ENCODE measurements at places on chromosomes 16 and 17.

GRCh38 chr16:83929811-83930555, 23.1 kb upstream of the OSGIN1 start:
- no peak for DNase-seq

GRCh38 chr17:1634841-1635650, 6.4 kb upstream of the SLC43A2 start:
- DNase-seq = no peak

DNA sequence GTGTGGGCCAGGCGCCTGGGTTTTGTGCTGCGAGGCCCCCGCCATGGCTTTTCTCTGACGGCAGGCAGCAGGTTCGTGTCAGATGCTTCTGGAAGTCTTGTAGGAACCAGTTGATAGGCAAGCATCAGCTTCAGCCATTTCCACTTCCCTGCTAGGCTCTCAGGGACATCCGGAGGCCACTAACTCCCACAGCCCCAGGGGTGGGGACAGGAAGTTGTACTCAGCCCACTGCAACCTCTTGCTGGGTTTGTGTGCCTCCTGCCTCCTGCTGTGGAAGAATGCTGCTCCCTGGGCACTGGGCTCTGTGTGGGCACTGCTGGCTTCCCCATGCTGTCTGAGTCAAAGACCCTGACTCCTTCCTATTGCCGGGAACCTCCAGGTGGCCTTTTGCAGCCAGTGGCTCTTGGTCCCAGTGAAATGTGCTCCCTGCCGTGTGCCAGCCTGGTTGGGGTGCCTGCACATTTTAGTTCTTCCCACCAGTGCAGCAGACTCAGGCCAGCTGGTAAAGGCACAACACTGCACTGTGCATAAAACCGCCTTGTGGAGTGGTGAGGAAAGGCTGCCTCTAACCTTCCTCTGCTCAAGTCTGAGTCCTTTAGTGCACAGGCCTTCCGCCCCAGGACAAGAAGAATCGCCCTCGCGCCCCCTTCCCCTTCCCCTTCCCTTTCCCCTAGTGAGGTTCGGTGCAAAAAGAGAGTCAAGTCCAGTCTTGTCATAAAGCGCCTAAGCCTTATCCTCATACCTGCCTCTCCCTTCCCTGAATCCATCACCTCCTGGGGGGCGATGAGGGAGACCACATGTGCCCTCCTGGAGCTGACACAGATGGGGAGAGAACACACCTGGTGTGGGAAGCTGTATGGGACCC, 16.6 kb downstream of the LDHD start:
- peak; percentile 62 for DNase-seq

- no peak for DNase-seq
These were observed 45.8 kb upstream of the CIBAR2 start for GRCh38 chr16:85157813-85158742.

GRCh38 chr16:66551788-66552285, 539 bp upstream of the CKLF start:
- DNase-seq = no peak

DNA sequence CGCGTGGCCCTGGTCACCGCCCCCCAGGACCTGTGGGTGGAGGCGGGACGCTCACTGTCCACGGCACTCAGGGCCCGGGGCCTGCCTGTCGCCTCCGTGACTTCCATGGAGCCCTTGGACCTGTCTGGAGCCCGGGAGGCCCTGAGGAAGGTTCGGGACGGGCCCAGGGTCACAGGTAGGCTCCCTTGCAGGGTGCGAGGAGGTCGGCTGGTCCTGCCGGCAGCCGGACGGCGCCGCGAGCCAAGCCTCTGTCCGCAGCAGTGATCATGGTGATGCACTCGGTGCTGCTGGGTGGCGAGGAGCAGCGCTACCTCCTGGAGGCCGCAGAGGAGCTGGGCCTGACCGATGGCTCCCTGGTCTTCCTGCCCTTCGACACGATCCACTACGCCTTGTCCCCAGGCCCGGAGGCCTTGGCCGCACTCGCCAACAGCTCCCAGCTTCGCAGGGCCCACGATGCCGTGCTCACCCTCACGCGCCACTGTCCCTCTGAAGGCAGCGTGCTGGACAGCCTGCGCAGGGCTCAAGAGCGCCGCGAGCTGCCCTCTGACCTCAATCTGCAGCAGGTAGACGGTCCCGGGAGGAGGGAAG, 1.3 kb downstream of the GUCY2D start:
- no peak for DNase-seq

DNA sequence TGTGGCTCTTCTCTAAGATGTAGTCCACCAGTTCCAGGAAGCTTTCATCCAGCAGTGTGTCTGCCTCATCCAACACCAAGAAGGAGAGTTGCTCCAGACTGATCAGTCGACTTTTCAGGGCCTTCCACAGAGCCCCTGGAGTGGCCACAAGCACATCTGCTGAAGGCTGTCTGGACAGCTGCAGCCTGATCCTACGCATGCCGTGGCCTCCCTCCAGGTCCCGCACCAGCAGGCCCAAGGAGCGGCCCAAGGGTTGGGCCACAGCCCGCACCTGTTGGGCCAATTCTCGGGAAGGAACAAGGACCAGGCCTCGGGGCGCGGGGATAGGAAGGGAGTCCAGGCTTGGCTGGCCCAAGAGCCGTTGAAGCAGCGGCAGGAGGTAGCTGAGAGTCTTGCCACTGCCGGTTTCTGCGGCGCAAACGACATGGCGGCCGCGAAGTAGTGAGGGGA, 729 bp downstream of the DDX28 start:
- no peak for DNase-seq

DNA sequence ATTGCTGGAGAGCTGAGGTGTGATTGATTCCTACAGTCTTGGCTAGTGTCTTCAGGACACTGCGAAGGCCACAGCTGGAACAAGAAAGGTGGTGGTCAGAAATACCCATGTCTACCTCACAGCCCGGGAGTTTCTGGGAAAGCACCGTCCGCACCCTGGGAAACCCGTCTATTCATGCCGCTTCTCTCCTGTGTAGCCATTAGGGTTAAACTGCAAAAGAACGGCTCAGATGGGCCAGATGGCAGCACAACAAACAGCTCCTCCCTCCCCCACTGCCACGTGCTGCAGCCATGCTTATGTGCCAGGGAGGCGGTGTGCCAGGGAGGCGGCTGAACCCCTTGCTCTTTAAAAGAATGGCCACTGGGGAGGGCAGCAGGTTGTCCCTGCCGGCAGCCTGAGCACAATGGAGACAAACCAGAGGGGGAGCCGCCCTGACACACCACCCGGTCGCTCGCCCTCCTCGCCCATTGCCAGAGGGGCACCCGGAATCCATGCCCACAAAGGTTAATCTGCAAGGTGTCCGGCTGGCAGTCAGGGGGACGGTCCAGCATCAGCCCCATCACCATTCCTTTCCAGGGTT, 65.2 kb downstream of the CYTH1 start:
- no peak for DNase-seq

GRCh38 chr16:522320-523096, 5.0 kb upstream of the CAPN15 start:
- DNase-seq = no peak
